ENCODE measurements at places on chromosomes 2 and 18.

- DNase-seq: no peak
Measured at GRCh38 chr2:2324119-2324518, 7.0 kb downstream of the MYT1L start.

DNA sequence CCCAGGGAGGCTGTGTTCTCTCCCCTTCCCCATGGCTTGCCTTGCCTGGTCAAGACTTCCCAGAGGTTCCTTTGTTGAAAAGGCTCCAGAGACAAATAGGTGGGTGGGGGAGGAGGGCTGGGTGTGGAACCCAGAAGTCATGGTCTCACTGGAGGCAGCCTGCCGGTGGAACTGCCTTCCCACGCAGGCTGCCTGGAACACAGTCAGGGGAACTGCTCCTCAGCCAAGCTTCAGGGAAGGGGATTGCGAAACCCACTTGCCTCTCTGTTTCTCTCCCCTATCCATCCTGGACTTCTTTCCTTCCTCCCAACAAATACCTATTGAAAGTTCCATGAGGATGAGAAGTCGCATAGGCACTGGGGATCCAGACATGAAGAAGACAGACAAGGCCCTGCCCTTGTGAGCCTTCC is 31.6 kb downstream of the MARCO start:
- DNase-seq: no peak

- no peak for DNase-seq
Measured at GRCh38 chr2:217878915-217879590, 123.7 kb downstream of the TNS1 start.

DNA sequence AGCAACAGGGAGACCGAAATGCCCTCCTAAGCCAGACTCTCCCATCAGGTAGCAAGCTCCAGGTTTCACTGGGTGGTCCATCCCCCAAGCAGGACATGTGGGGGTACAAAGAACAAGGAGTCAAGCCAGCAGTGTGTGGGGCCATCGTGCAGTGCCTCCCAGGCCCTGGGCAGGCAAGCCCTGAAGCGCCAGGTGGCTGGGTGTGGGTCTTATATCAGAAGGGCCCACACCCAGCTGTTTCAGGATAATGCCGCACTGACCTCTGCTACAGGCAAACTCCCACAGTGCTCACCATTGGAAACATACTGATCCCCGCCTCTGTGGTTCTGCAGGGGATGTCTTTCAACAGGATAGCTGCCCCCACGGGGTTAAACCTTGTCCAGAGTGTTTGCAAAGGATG is 174.2 kb upstream of the SMAD2 start:
- DNase-seq: no peak

DNA sequence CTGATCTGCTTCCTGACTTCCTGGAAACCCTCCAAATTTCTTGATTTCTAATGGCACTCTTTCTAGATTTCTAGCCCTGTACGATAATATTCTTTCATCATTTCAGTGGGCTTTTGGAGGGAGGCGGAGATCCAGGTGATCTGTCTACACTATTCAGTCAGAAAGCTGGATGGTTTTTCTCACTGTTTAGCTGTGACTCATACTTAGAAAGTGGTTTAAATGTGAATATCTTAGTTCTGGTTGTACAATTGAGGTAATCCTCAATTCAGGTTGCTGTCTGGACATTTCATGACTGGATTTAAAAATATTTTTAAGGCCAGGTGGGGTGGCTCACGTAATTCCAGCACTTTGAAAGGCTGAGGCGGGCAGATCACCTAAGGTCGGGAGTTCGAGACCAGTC is 20.8 kb downstream of the SEH1L start:
- DNase-seq: no peak

Measured in activated CD8-positive, alpha-beta memory T cell treated with anti-CD3 and anti-CD28 coated beads for 1 hour (primary cell).